ENCODE measurements at places on chromosomes 6 and 20. TPM values are rescaled to one million over a fixed set of nuclear protein-coding genes. Genes with fewer than 3 reads are reported as not detected.

Gene SAMD3
- 0.32 TPM for total RNA-seq

Gene AGER
- total RNA-seq: 3.0 TPM

Gene HLA-DMB
- 10.6 TPM for total RNA-seq

Gene ATXN1
- 45.2 TPM for total RNA-seq

Gene RAD21L1
- not detected for total RNA-seq

Gene MOG
- total RNA-seq: 5.4 TPM

Gene SLC12A5
- total RNA-seq: 1.3 TPM

Gene SLC24A3
- total RNA-seq: 0.62 TPM

Gene METTL24
- 1.6 TPM for total RNA-seq

DNA sequence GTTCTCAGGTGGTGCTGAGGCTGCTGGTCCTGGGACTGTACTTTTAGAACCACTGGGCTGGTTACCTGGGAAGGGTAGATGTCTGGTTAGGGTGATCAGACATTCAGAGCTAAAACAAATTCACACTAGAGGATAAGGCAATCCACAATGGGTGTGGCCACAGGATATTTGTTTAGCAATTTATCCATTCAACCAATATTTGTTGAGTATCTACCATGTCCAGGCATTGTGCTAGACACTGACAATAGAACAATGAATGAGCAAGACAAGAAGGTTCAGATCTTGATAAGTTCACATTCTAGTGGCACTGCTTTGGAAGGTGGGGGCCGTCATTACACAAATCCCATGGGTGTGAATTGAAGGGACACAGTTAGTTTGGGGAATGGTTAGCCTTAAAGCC, 131.7 kb downstream of the BCAS1 start:
- DNase-seq: no peak

- no peak for DNase-seq
Observed at GRCh38 chr6:159305159-159305558, 136.0 kb downstream of the FNDC1 start.

- no peak for DNase-seq
Observed at GRCh38 chr20:56943946-56944945, 315.1 kb downstream of the TFAP2C start.

DNA sequence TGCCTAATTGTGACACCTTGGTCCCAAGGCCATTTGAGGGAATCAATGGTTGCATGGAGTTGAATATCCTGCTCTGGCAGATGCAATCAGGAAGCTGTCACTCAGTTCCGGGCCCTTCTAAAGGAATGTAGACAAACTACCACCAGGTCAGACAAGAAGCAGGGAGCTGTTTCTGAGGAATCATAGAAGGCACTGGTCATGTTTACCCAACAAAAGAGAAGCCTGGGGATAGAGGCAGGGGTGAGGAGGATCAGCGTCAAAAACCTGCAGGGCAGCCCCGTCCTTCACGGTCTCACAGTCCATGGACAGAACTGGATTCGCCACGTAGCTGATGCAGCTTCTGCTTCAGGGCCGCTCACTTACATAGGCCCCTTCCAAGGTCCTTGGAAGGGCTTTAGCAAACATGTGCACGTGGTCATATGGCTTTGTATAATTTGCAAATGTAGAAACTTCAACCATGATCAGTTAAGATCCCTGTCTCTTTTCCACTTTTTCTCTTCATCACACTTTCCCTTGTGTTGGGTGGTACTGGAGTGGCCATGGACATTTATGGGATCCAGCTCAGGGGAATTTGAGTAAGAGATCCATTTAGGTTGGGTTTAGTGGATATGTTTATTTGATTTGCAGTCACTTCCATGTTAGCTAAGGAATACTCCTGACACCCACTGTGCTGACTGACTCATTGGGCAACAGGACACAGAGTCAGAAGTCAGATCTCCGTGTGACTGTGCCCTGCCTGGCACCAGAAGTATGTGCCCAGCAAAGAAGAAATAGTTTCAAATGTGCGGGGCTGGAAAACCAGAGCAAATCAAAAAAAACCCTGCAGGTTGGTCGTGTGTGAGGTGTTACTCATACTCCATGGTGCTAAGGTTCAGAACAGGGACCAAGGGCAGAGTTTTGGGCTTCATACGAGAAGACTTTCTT, 60.0 kb upstream of the ZFAND3 start:
- DNase-seq: no peak

- no peak for DNase-seq
Observed at GRCh38 chr6:96889146-96889545, 8.5 kb downstream of the NDUFAF4 start.

DNA sequence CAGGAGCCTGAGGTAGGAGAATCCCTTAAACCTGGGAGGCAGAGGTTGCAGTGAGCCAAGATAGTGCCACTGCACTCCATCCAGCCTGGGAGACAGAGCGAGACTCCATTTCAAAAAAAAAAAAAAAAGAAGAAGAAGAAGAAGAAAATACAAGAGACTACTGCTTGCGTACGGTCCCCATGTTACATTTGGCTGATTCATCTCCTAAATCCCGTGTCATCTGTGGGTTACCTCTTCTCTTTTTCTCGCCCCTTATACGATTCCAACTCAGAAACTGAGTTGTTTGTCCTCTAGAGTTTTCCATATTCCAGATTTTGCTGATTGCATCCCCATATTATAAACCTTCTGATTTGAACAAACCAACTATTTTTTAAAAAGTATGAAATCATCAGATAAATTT, 62.4 kb upstream of the NELFCD start:
- DNase-seq: no peak

GRCh38 chr6:88177961-88178464, 11.9 kb upstream of the CNR1 start:
- no peak for DNase-seq

DNA sequence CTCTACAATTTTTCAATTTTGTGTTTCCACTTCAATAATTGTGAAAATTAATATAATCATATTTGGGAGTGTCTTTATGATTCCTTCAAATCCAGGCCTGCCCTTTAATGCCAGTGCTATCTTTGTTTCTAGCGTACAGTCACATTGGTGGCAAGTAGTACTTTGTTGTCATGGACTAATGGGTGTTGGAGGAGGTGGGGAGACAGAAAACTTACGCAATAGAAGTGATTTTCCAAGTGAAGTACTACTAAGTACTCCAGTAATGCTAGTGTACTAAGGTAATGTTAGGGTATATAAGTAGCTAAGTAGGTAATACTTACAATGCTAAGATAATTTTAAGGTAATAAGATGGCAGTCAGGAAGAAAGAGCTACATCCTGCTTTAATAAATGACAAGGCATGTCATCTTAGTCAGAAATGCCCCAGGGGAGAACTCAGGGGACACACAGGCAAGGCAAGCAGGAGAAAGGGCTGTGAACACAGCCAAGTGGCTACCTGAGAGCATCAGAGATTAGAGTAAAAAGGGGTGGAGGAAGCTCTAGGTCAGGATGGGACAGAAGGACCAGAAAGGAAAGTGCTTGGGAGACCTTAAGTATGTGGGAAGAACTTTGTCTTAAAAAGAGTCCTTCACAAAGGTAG, 217.2 kb upstream of the PRDM1 start:
- DNase-seq: no peak

DNA sequence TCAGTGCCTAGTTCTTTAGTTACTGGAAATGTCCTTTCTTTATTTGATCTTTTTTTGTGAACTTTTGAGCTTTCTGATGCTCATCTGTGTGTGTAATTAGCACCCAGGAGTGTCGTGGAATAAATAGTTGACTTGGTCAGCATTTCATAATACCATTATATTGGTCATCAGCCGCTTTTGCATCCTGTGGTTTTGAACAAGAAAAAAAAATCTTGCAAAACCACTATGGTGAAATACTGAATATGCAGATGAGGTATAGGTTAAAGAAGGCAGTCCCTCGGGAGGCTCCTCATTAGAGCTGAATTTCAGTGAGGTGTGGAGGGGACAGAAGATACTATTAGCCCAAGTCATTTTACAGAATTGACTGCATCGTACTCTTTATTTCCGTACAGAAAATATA, 90.1 kb downstream of the FOXO3 start:
- no peak for DNase-seq

GRCh38 chr20:17856024-17856564, 112.5 kb downstream of the SNX5 start:
- DNase-seq: no peak

DNA sequence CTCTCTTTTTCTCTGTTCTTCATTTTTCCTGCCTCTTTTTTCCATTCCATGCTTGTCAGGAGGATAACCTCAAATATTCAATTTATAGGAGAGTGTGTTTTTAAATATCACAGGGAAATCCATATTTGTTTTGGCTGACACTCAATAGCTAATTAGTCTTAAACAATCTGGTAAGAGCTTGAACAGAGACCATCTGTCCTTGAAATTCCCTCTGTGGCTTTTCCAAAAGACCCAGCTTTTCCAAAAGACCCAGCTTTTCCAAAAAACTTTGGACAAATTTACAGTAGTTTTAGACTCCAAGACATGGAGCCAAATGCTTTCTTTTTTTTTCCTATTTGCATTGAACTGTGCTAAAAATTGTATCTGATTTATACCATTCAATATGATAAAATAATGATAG, 127.4 kb upstream of the FAM83B start:
- DNase-seq: no peak

- DNase-seq: no peak
Observed at GRCh38 chr6:143270026-143270425, 180.5 kb downstream of the ADAT2 start.

DNA sequence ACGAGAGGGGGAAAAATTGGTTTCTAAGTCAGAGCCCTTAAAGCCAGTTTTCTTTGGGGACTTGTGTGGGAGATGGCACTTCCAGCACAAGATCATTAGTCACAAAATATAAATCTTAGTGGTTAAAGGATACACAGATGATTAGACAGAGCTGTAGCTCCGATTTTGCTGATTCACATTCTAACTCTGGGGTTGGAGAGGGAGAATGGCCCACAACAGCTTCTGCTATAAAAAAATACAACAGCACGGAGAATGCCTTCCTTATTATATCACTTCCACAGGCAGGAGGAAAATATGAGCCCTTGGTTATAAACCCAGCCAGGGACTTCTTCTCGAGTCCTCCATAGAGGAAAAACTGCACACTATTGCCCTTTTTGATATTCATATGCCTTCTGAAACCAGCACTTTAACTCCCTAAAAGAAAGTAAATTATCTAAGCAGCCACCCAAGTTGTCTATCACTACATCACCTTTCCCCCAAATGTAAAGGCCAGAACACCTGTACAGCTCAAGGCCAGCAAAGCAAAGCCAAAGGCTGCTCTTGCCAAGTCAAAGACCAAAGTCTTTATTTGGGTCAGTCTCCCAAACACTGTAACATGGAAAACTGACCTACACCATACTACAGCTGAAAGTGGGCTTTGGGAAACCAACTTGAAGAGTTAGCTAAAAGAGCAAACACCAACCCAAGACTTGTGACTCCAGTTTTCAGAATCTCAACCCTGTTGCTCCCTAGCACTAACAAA, 10.4 kb downstream of the MRPL14 start:
- no peak for DNase-seq

DNA sequence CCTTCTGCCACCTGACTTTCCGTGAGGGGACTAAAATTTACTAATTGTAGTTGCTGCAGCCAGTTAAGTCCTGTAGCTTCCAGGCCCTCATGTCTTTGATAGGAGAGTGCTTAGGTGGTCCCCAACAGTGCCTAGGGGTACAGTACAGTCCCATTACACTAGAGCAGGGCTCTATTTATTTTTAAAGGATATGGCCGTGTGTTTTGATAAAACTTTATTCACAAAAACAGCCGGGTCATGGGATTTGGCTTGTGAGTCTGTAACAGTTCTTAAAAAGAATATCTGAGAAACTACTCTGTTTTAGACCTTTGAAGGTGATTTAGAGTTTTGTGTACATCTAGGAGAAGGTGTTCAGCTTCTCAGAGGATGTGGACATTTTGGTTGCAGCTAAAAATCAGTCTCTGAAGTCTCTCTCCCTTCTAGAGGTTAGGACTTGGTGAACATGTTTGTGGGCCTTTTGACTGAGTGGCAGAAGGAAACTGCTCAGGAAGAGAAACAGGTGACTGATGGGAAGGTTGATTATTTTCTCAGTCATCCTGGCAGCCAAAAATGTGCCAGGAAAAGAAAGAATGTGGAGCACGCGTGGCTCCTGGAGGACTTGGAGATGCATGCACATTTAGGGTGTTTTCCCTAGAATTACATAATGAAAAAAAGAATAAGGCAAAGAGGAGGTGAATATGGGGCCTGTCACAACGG, 57.4 kb downstream of the VAPB start:
- DNase-seq: no peak

DNA sequence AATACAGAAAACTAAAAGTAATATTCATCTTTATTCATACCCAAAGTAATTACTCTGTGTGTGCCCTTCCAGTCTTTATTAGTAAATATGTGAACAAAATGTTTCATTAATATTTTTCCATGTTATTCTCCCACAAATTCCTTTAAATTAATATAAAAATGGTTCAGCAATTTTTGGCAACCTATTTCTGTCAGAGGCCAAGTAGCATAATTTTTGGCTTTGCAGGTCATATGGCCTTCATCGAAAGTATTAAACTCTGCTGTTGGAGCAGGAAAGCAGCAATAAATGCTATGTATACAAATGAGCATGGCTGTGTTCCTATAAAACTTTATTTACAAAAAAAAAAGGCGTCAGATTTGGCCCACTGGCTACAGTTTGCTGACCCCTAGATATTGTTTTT, 16.1 kb downstream of the ZC2HC1B start:
- DNase-seq: no peak

DNA sequence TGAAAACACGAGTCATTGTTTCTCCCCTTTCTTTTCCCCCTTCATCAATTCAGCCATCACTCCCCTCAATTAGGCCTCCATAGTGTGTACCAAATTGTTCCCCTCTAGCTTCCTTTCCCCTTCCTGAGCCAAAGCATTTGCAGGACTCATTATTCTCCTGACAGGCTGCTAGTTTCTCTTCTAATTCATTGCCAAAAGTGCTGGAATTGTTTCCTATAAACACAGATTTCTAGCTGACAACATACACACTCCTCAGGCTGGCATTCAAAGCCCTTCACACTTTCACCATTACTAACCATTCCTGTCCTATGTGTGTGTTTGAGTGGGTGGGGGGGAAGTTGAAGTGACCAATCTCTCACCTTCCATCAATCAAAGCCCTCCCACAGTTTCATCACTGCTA, 444.2 kb upstream of the OPRM1 start:
- no peak for DNase-seq

- no peak for DNase-seq
Observed at GRCh38 chr20:10022625-10023024, 12.2 kb upstream of the ANKEF1 start.

- no peak for DNase-seq
Observed at GRCh38 chr20:45781391-45781931, 10.2 kb downstream of the WFDC3 start.

DNA sequence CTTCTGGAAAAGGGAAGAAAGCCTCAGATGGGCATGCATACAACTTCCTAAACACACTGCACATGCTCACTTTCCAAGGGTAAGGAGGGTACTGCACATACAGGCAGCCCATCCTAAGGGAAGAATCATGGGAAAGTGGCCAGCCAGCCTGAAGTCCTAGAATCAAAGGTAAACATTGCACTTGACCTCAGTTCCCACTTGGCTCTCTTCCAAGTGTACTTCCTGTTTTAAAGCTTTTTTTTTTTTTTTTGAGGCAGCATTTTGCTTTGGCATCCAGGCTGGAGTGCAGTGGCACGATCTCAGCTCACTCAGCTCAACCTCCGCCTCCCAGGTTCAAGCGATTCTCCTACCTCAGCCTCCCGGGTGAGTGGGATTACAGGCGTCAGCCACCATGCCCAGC, 225.3 kb upstream of the EPHA7 start:
- DNase-seq: no peak

- DNase-seq: no peak
Observed at GRCh38 chr20:25864326-25864962, 167.8 kb upstream of the ZNF337 start.

- DNase-seq: no peak
Observed at GRCh38 chr6:142482974-142483373, 181.2 kb downstream of the ADGRG6 start.

- no peak for DNase-seq
Observed at GRCh38 chr6:67888886-67889681, 746.0 kb upstream of the ADGRB3 start.
